Activated T-cell treated with anti-CD3 and anti-CD28 coated beads, Interleukin-2, amount 50 U/mL, for 72 hours (primary cell): ENCODE measurements at places on chromosomes 12 and 14. TPM values are rescaled to one million over a fixed set of nuclear protein-coding genes. Genes with fewer than 3 reads are reported as not detected.

TDG gene
- total RNA-seq = 24.9 TPM

KRT78 gene
- not detected for total RNA-seq

RNU4-1 gene
- 2,627 TPM for total RNA-seq

PSMC6 gene
- 91.1 TPM for total RNA-seq

TAS2R8 gene
- total RNA-seq = not detected

DNA sequence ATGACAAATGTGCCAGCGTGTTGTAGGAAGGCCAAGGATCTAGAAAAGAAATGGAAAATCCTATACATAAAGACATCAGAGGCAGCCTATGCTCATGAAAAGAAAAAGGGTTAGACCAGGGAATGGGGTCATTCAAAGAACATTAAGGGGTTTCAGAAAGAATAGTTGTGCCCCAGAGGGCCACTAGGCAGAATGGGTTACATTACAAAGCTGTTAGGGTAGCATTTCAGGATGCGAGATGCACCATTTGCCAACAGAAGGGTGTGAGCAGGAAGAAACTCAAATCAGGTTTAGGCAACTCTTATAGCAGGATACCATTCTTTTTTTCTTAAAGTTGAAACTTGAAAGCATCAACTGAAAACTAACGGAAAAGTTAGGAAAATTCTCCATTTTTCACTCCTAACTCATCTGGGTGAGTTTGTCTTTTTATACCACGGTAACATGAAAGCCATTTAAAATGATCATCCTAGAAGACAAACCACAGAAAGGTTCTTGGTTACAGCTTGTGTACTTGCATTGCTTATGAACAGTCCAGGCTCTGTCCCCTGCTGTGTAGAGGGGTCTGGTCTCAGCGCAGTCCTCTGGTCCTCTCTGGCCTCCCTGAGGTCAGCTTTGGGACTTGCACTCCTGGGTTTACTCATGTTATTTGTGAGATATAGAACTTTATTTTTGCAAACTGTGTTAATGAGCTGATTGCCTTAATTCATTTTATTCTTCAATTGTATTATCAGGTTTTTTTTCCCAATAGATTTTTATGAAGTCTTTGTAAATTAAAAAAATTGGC lies 209.1 kb downstream of the DACT1 start:
- no peak for DNase-seq
- H3K27me3 ChIP-seq = no peaks in the 10 kb centered on the region
- no peak overlapping the region for H3K27ac ChIP-seq

DNA sequence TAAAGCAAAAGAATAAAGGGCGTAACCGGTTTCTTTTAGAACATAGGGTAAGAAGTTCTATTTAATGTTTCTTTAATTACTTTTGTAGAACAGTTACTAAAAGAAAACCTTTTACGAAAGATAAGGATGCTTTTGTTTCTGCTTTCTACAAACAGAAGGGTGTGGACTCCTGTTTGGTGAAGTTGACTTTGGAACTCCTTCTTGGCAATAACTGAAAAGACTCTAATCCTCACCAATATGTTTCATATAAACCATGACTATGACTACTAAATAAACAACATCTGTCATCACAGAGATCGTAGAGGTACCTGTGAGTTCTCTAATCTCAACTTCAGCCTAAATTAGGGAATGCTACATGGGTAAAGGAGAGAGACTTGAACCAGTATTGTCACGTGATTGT lies 210.8 kb upstream of the FLRT2 start:
- H3K4me3 ChIP-seq = no peak overlapping the region
- H3K36me3 ChIP-seq = no peaks in the 10 kb centered on the region
- DNase-seq = no peak
- H3K27ac ChIP-seq = no peak overlapping the region

- no peaks in the 10 kb centered on the region for H3K36me3 ChIP-seq
- H3K27me3 ChIP-seq = peaks cover 22% of the 10 kb centered on the region
- DNase-seq = no peak
- no peaks in the 10 kb centered on the region for H3K4me1 ChIP-seq
Observed at GRCh38 chr12:109706747-109707469, 6.7 kb upstream of the FAM222A start.

DNA sequence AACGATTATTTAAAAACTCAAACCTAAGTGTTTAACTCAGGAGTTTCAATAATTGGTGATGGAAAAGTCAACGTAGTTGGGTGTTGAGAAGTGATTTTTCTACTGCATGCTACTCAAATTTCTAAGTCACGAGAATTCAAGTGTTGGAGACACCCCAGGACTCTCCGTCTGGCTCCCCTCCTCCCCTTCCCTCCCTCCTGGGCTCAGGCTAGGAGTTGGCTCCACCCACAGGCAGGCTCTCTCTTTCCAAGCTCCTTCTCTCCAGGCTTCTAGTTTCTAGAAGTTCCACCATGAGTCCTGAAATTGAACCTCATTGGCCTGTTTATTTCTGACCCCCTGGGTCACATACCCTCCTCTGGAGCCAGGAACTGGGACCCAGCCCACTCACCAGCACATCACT lies 73.0 kb downstream of the TMEM132D start:
- no peak overlapping the region for H3K4me3 ChIP-seq
- no peaks in the 10 kb centered on the region for H3K27me3 ChIP-seq
- peaks cover 1% of the 10 kb centered on the region for H3K36me3 ChIP-seq
- no peak for DNase-seq

DNA sequence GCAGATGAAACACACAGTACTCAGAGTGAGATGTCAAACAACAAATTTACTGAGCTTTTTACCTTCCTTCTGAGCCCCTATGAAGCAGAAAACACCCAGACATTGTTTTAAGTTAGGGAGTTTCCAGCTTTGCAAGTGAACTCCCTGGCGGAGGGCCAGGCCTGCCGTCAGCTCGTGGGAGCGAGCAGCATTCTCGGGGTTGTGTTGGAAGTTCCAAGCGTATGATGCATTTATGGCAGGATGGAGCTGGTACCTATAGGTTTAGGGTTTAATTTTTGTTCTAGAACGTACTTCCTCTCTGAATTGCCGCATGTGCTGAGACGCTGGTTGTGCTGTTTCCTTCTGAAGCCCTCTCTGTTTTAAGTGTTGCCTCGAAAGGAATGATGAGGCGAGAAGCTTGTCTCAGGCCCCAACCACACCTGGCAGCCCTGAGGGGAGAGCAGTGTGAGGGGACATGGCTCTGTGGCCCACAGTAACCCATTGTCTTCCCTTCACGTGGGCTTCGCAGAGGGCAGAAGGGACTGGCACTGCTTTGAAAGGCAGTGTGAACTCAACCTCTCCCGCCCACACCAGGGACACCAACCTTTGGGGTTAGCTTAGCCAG lies 76.6 kb downstream of the SSPN start:
- no peak overlapping the region for H3K27ac ChIP-seq
- no peaks in the 10 kb centered on the region for H3K36me3 ChIP-seq
- H3K27me3 ChIP-seq = no peaks in the 10 kb centered on the region
- DNase-seq = peak; percentile 50

GRCh38 chr12:91703491-91704283 lies 442.0 kb downstream of the BTG1 start:
- H3K27ac ChIP-seq = no peak overlapping the region
- no peak for DNase-seq
- no peaks in the 10 kb centered on the region for H3K4me1 ChIP-seq
- H3K36me3 ChIP-seq = no peaks in the 10 kb centered on the region
- no peak overlapping the region for H3K4me3 ChIP-seq
- H3K27me3 ChIP-seq = no peaks in the 10 kb centered on the region

- peaks cover 13% of the 10 kb centered on the region for H3K4me1 ChIP-seq
- H3K27ac ChIP-seq = no peak overlapping the region
- peaks cover 3% of the 10 kb centered on the region for H3K36me3 ChIP-seq
- H3K27me3 ChIP-seq = no peaks in the 10 kb centered on the region
Observed at GRCh38 chr14:92471919-92472318, 41.7 kb upstream of the RIN3 start.

- no peak for DNase-seq
- H3K4me3 ChIP-seq = no peak overlapping the region
- no peaks in the 10 kb centered on the region for H3K4me1 ChIP-seq
- no peaks in the 10 kb centered on the region for H3K36me3 ChIP-seq
- peaks cover 30% of the 10 kb centered on the region for H3K27me3 ChIP-seq
Observed at GRCh38 chr14:102924632-102925588, 2.4 kb downstream of the AMN start.

GRCh38 chr14:101774006-101774795 lies 12.7 kb downstream of the PPP2R5C start:
- no peak for DNase-seq
- H3K4me1 ChIP-seq = peaks cover 52% of the 10 kb centered on the region
- no peak overlapping the region for H3K27ac ChIP-seq
- peaks cover 4% of the 10 kb centered on the region for H3K27me3 ChIP-seq

DNA sequence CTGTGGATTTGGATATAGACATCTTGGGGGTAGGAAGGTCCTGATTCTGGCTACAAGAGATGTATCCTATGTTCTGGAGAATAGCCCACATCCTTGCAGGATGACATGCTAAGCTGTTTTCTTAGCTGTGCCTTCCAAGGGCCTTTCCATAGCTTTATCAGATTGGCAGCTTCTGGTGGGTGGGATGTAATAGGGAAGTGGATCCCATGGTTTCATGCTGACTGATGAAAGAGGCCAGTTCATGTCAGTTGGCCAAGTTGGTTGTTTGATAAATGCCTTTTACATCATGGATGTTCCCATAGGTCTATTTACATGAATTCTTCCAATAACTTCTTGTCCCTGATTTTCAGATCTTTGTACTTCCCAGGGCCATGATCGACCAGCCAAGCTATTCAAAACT lies 169.1 kb upstream of the RMST start:
- H3K36me3 ChIP-seq = peaks cover 1% of the 10 kb centered on the region
- no peak overlapping the region for H3K4me3 ChIP-seq
- DNase-seq = no peak
- no peak overlapping the region for H3K27ac ChIP-seq

GRCh38 chr14:95137164-95137803 lies 20.0 kb downstream of the DICER1 start:
- no peaks in the 10 kb centered on the region for H3K27me3 ChIP-seq
- H3K36me3 ChIP-seq = peaks cover 7% of the 10 kb centered on the region
- peak overlapping the region; percentile 89 for H3K27ac ChIP-seq
- no peak for DNase-seq
- H3K4me3 ChIP-seq = no peak overlapping the region

DNA sequence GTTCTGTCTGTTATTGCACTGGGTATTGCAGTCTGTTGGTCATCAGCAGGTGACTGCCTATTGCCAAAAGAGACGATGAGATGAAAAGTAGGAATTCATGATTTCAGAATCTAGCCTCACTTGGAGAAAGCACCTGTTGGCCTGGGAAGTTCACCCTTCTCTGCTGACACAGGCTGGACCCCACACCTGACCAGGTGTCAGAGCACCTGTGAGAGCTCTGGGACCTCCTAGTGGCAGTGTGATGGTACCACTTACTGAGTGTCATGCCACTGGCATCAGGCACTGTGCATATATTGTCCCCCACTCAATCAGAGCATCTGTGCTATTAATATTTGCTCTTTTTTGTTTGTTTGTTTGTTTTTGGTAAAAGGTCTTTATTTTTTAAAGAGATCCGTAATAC lies 68.0 kb downstream of the RASSF3 start:
- no peaks in the 10 kb centered on the region for H3K36me3 ChIP-seq
- H3K4me1 ChIP-seq = peaks cover 94% of the 10 kb centered on the region
- H3K27me3 ChIP-seq = no peaks in the 10 kb centered on the region
- peak overlapping the region; percentile 62 for H3K4me3 ChIP-seq

DNA sequence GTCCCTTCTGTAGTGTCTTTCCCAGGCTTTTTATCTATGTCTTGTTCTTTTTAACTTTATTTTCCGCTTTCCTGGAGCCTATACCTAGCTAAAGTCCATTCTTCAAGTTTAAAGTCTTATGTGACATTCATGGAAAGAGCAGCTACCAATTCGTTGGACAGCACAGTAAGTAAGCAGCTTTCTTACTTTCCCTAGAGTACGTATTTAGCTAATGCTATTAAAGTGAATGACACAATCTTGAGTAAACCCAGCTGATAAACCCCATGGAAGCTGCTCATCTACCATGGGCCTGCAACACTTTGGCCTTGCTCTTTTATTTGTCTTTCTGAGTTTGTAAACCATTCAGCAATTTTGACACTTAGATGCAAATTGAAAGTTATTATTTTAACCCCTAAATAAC lies 30.0 kb downstream of the ALX1 start:
- H3K36me3 ChIP-seq = no peaks in the 10 kb centered on the region
- H3K4me1 ChIP-seq = no peaks in the 10 kb centered on the region
- H3K27ac ChIP-seq = no peak overlapping the region
- DNase-seq = no peak

GRCh38 chr14:22046063-22046462 lies 372.4 kb upstream of the OR4E1 start:
- peaks cover 41% of the 10 kb centered on the region for H3K4me1 ChIP-seq
- H3K27me3 ChIP-seq = no peaks in the 10 kb centered on the region
- H3K4me3 ChIP-seq = peak overlapping the region; percentile 69
- peak overlapping the region; percentile 82 for H3K27ac ChIP-seq
- H3K36me3 ChIP-seq = no peaks in the 10 kb centered on the region
- no peak for DNase-seq

DNA sequence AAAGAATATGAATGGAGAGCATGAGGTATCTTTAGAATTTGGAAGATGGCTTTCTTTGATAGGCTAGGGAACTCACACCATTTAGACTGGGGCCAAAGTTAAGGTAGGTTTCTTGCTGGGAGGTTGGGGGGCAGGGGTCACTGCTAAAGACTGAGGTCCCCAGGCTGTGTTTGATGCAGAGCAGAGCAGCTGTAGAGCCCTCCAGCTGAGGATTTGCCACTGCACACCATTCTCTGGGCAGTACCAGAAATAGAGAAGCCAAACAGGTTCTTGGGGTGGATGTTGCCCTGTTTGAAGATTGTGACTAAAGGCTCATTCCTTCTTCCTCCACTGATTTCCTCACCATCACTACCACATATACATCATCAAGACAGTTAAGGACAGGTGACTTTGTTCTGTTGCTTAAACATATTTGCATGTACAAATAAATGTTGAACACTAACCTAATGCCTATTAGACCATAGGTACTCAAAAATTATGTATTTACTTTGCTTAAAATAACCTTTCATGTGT lies 7.9 kb downstream of the NTF3 start:
- H3K36me3 ChIP-seq = no peaks in the 10 kb centered on the region
- no peaks in the 10 kb centered on the region for H3K4me1 ChIP-seq
- no peak for DNase-seq

DNA sequence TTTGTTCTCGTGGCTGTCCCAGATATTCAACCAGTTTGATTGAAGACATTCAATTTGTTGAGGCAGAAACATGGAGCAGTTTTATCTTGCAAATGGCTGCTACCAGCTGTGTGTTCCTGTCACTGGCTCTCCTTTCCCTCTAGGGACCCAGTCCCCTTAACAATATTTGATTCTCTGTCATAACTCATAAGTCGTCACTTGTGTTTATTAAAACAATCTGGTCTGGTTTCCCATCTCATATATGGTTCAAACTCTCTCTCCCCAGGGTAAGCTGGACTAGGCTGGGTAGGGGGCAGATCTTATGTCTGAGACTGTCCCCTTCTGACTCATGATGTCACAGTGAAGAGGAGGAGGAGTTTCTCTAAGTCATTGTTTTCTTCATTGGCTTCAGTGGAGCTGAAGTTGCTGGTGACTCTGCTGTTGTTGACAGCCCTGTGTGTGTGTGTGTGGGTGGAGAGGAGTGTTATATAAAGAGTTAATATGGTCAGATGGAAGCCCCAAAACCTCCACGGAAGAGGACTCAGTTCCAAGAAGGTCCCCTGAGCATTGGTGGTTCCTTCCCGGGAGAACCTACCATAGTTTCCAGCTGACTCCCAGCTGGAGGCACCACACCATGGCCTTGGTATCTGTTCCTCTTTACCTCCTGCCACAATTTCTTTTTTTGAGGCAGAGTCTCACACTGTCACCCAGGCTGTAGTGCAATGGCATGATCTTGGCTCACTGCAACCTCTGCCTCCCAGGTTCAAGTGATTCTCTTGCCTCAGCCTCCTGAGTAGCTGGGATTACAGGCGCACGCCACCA lies 16.1 kb upstream of the GNG2 start:
- DNase-seq = peak; percentile 23
- H3K36me3 ChIP-seq = peaks cover 20% of the 10 kb centered on the region
- H3K27ac ChIP-seq = peak overlapping the region; percentile 72
- no peaks in the 10 kb centered on the region for H3K27me3 ChIP-seq
- peaks cover 64% of the 10 kb centered on the region for H3K4me1 ChIP-seq
